ENCODE measurements at places on chromosomes 7 and 10.

DNA sequence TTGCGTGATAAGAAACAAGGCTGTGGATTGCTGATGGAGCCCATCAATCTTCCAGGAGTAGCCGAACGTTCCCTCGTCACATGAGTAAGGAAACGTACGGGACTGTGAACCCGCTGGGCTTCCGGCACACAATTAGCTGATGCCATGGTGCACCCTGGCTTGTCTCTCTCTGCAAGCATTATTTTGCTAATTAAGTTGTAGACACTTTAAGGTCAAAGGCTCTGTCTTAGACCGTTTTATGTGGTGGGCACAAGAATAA, 50.9 kb downstream of the ADARB2 start:
- no peak for DNase-seq

DNA sequence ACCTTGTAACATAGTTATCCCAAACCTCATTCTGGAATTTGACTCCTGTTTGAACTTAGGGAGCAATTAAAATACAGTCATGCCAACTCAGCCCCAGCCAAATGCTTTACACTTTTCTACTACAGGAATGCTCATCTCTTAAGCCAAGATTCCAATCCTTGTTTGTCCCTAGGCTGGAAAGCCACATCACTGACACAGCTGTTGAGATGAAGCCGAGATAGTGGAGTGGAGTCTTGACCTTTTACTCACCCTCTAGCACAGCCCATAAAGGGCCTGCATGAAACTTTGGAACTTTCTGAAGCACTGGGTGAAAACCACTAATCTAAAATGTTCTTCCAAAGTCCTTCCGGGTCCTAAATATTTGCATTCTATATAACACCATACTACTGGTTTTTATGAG, 247.3 kb downstream of the ETV1 start:
- peak; percentile 83 for DNase-seq

GRCh38 chr7:43443381-43443780, 139.5 kb upstream of the STK17A start:
- DNase-seq = no peak

DNA sequence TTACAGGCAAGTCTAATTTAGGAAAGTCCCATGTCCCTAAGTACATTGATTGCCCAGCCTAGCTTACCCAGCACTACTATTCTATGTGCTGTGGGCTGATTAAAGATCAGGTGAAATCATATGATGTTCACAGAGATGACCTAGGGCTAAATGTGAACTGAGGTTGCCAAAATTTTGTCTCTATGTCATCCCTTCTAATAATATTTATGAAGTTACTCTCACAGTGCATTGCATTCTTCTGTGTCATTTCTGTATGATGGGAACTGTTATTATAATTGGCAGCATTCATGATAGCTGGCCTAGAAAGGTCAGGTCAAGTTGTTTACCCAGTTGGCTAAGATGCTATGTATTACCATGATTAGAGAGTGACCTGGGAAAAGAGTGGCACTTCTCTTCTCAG, 2.8 kb upstream of the PDK4 start:
- DNase-seq = no peak

- DNase-seq = no peak
These were observed 220.5 kb downstream of the CHCHD3 start for GRCh38 chr7:132861424-132861823.

GRCh38 chr7:130144312-130145171, 60.7 kb downstream of the TMEM209 start:
- DNase-seq = peak; percentile 43

- peak; percentile 90 for DNase-seq
These were observed at the start of gene MYOF for GRCh38 chr10:93482145-93482834. MYOF (minus strand) TSS chr10:93482334; CDS start chr10:93482194, 140 bp downstream.

GRCh38 chr7:116161728-116162127, 48.6 kb upstream of the TES start:
- no peak for DNase-seq

DNA sequence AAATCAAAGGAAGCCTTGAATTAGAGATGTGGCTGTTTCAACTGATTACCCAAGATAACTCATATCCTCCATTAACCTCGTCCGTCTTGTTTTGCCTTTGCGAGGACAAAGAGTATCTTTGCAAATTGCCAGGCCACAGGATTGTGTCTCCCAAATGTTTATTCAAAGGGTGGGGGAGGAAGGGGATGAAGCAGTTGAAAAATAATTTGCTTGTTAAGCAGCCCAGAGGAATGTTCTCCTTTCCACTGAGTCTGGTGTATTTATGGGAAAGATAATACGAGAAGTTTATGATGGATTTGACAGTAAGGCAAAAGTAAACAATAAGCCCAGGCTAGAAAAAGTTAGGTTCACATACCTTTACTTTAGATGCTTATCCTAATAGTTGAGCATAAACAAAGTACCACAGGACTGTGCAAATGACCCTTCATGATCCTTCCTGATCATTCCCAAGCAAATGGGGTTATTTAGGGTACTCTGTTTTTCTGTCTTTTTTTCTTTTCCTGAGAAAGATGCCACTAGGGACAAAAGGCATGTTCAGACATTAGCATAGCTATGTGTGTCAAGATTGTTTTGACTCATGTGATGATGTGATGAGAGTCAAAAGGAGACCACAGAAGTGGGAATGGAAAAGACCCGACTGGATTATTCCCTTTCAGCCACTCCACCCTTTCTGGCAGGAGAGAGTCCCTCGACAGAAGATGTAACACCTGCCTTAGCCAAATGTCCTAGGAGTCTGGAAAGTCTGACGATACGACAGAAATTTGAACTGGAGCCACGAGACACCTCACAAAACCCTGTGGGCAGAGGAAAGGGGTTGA, 243.0 kb upstream of the GLI3 start:
- no peak for DNase-seq

GRCh38 chr10:13961097-13961496, 369.6 kb downstream of the FRMD4A start:
- peak; percentile 84 for DNase-seq

DNA sequence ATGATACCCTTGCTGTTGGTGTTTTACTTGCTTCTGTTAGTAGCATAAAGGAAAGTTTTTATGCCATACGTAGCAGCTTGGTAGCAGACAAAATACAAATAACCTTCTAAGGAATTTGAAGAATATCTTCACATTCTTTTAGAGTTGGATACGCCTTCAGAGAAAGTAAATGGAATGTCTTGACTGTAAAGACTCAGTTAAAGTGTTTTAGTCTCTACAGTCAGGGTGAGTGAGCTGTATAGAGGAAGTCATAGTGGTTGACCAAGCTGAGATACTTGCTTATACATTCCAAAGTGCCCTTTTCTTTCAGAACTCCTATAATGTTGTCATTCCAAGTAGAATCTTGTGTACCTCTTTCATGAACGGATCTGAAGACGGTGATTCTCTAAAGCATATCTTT, 37.7 kb downstream of the RABGEF1 start:
- peak; percentile 55 for DNase-seq
